ENCODE measurements at places on chromosomes 4 and X.

GRCh38 chr4:132493476-132493875 is 655.6 kb upstream of the PCDH10 start:
- H3K4me3 ChIP-seq = no peak overlapping the region
- H3K27me3 ChIP-seq = no peaks in the 10 kb centered on the region
- H3K27ac ChIP-seq = no peak overlapping the region
- no peaks in the 10 kb centered on the region for H3K36me3 ChIP-seq
- H3K4me1 ChIP-seq = no peaks in the 10 kb centered on the region

DNA sequence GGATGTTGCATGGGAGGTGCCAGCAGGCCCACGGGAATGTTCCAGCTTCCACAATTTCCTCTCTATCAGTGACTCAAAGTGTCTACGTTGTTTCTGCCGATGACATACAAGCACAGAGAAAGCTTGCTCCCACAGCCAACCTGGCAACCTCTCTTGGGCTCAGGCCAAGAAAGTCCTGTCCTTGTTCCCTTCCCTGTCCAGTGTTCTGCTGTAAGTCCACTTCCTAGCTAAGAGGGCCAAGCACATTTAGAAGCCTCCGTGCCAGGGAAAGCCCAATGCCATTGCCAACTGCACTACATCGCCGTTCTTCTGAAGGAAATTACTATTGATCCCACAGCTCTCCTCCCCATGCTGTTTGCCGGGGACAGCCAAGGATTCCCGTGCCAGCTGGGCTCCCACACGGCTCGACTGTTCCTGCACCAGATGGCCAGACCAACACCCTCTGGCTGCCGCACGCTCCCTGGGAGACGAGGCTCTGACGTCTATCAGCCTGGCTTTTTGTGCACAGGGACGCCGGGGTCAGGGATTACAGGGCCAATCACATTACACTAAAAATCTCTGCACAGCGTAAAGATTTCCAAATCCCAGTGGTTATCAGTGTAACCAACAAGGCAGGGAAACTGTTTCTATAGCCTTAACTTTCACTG is 284.0 kb downstream of the BCOR start:
- no peak overlapping the region for H3K4me3 ChIP-seq
- DNase-seq = no peak
- no peaks in the 10 kb centered on the region for H3K27me3 ChIP-seq
- H3K36me3 ChIP-seq = no peaks in the 10 kb centered on the region
- H3K4me1 ChIP-seq = peaks cover 23% of the 10 kb centered on the region

GRCh38 chr4:126850286-126850685 is 782.5 kb upstream of the INTU start:
- H3K4me3 ChIP-seq = no peak overlapping the region
- H3K27me3 ChIP-seq = no peaks in the 10 kb centered on the region
- H3K36me3 ChIP-seq = no peaks in the 10 kb centered on the region

DNA sequence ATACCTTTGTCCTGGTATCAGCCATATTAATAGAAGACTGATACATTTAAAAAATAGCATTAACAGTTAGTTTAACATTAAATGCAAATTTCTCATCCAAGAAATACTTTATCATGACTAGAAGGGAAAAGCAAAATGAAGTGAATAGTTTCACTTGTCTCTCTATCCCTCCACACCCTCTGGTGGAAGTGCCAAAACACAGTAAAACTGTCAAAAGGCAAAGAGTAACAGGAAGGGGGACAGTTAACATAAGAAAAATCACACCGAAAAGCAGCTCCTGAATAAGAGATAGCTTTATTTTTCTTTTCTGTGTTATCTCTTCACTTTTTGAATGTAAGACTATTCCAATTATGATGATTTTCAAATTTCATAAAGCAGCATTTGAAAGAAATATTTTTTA is 187.2 kb downstream of the FBXW7 start:
- no peaks in the 10 kb centered on the region for H3K36me3 ChIP-seq
- H3K4me3 ChIP-seq = no peak overlapping the region
- no peaks in the 10 kb centered on the region for H3K27me3 ChIP-seq
- no peaks in the 10 kb centered on the region for H3K4me1 ChIP-seq

GRCh38 chr4:108141213-108141950 is 27.4 kb downstream of the LEF1 start:
- DNase-seq = no peak
- H3K27me3 ChIP-seq = no peaks in the 10 kb centered on the region
- H3K4me3 ChIP-seq = no peak overlapping the region
- no peaks in the 10 kb centered on the region for H3K36me3 ChIP-seq

DNA sequence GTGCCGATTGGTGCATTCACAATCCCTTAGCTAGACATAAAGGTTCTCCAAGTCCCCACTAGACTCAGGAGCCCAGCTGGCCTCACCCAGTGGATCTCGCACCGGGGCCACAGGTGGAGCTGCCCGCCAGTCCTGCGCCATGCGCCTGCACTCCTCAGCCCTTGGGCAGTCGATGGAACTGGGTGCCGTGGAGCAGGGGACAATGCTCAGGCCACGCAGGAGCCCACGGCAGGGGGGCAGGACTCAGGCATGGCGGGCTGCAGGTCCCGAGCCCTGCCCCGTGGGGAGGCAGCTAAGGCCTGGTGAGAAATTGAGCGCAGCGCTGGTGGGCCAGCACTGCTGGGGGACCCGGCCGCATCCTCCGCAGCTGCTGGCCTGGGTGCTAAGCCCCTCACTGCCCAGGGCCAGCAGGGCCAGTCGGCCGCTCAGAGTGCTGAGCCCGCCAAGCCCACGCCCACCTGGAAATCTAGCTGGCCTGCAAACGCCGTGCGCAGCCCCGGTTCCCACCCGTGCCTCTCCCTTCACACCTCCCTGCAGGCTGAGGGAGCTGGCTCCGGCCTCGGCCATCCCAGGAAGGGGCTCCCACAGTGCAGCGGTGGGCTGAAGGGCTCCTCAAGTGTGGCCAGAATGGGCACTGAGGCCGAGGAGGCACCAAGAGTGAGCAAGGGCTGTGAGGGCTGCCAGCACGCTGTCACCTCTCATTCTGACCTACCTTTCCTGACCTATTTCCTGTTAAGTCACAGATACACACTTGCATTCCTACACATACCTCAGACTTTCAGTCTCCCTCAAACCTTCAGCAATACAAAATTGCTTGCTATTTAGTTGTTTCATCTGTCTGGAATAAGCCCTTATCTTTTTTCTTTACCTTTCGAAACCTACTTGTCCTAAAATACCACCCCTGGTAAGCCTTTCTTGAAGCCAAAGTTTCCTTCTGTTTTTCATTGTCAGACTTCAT is 20.7 kb downstream of the UBE2K start:
- no peak overlapping the region for H3K27ac ChIP-seq
- 0 out of 2 replicates have a peak, but pooled peaks cover 1% of the 10 kb centered on the region for H3K36me3 ChIP-seq
- H3K4me1 ChIP-seq = no peaks in the 10 kb centered on the region
- H3K27me3 ChIP-seq = no peaks in the 10 kb centered on the region

DNA sequence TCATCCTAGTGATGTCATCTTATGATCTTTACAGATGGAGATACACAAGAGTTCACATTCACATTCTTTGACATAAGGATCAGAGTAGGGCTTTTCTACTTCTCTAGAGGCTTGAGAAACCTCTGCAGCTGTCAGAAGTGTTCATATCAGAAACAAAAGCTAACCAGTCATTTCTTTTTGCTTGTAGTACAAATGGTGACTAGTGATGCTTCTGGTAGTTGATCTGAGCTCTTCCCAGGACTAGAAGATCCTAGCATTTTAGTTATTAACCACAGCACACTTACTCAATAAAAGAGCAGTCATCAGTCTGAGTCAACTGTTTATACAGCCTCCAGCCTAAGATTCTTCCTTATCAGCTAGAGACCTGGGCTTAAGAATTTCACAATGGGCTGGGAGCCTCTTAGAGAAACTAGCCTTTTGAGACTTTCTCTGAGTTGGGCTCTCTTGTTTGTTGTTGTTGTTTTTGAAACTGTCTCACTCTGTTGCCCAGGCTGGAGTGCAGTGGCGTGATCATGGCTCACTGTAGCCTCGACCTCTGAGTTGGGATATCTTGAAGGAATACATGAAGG is 84.1 kb downstream of the TMEM164 start:
- peak overlapping the region; percentile 36 for H3K27ac ChIP-seq
- H3K36me3 ChIP-seq = no peaks in the 10 kb centered on the region
- no peaks in the 10 kb centered on the region for H3K27me3 ChIP-seq
- peaks cover 23% of the 10 kb centered on the region for H3K4me1 ChIP-seq
- DNase-seq = peak; percentile 33
